ENCODE measurements at places on chromosomes 5 and 9. TPM values are rescaled to one million over a fixed set of nuclear protein-coding genes. Genes with fewer than 3 reads are reported as not detected.

- no peak for DNase-seq
These were observed 97.7 kb upstream of the LMX1B start for GRCh38 chr9:126515873-126516505.

DNA sequence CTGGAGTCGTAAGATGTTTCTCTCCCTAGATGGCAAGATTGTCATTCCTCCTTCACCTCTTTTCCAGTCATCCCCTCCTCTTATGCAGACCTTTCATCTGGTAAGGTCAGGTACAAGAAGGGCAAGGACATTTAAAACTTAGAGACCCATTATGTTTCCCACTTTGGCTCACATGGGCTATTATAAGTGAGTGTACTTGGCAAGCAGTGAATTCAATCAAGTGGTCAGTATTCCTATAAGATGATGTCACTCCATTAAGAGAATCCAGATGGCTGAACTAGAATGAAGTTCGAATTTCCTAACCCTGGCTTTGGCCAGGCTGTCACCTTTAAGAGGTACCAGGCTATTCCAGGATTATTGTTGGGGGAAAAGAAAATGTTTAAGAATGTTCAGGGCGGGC, 32.2 kb downstream of the ZNF131 start:
- DNase-seq: no peak

- DNase-seq: no peak
These were observed 234.3 kb downstream of the FANCC start for GRCh38 chr9:95083086-95083768.

DNA sequence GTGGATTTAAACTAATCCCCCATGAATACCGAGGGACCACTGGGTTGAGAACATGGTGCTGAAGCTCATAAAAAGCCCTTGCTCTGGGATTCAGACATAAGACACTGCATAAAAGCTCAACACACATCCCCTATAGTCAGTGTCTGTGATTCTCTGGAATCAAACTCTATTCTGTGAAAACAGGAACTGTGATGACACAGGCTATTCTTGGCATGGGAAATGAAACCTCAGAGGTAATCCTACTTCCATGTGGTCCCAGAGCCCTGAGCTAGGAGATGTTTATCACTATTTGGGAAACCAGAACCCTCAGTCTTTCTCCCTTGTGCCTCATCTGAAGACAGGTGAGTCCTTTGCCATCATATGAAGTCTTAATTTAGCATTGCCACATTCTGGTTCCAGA, 135.4 kb upstream of the PRSS3 start:
- DNase-seq: no peak

- DNase-seq: peak; percentile 65
These were observed 5.5 kb downstream of the DNAJB5 start for GRCh38 chr9:34994900-34995669.

DNA sequence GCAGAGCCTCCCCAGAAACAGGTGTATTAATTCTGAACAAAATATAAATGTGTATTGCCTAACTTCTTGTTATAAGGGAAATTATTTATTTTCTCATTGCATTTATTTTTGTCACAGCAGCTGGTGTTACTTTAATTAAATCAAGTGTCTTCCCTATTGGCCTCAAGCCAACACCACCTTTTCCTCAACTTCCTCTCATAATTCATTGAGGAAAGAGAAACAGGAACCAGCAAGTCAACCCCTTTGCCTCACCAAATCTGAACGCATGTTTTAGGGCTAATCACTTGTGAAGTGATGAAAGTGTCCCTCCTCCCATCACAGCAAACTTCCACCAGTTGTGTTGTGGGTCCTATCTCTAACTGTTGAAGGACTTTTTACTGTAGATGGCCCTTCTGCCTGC, 73.1 kb downstream of the DIRAS2 start:
- DNase-seq: no peak

DNA sequence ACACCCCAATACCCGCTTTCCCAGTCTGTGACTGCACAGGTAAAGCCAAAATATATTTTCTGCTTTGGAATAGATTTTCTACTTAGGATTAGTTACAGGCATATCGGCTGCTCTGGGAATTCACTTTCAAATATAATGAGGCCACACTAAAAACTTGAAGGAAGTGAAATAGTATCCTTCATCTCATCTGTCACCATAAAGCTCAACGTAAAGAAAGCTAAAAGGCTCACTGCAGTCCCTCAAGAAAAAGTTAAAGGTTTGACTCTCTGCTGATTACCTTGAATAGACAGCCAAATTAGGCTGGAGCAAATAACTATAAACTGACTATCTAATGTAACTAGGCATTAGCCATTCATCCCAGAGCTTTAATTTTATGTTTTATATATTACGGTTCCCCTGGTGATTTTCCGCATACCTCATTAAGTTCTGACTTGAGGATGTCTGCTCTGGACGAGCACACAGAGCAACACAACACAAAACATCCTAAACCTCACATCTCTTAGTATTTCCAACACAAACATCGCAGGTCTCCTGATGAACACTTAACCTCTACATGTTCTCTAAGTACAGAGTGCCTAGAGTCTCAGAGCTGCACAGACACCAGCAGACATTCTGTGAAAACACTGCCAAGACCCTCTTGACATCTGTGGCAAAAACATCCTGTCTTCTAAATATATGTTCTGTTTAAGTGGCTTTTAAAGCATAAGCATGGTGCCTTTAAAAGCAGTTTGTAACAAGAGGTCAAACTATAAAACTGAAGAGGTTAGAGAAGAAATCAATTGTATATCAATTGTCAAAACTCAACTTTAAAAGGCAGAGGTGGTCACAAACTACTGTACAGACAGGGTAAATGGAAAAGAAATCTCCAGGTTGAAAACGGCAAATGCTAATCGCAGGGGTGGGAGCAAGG, 35.4 kb downstream of the ELAVL2 start:
- no peak for DNase-seq

- peak; percentile 85 for DNase-seq
These were observed 3.5 kb upstream of the PDLIM7 start for GRCh38 chr5:177500685-177501522.

Gene PCDHA3
- total RNA-seq: not detected

Gene CLIC3
- total RNA-seq: 0.93 TPM

All from adrenal gland (tissue), 19 donors.